Psoas muscle (tissue), 8 donors: ENCODE measurements at places on chromosomes 7 and 10. TPM values are rescaled to one million over a fixed set of nuclear protein-coding genes. Genes with fewer than 3 reads are reported as not detected.

Gene SEMA3C
- 18.3 TPM for total RNA-seq

Gene PLAU
- 18.2 TPM for total RNA-seq

- no peak for DNase-seq
Measured at GRCh38 chr10:50417486-50417885, 166.2 kb upstream of the ASAH2 start.

DNA sequence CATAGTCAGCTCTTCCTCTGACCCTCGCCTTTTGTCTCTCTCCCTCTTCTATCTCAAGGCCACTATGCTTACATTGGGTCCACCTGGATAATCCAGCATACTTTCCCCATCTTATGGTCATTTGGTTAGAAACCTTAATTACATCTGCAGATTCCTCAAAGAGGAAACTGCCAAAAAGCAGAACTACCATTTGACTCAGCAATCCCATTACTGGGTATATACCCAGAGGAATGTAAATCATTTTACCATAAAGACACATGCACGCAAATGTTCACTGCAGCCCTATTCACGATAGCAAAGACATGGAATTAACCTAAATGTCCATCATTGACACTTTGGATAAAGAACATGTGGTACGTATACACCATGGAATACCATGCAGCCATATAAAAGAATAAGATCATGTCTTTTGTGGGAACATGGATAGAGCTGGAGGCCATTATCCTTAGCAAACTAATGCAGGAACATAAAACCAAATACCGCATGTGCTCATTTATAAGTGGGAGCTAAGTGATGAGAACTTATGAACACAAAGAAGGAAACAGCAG lies 114.8 kb upstream of the NPY start:
- DNase-seq, result no peak

Gene STAG3
- total RNA-seq, result 0.25 TPM

- DNase-seq, result no peak
Measured at GRCh38 chr10:63683686-63684085, 162.5 kb downstream of the REEP3 start.

GRCh38 chr7:94060752-94061151 lies 56.6 kb upstream of the BET1 start:
- no peak for DNase-seq

Gene UNC5B
- 3.0 TPM for total RNA-seq

DNA sequence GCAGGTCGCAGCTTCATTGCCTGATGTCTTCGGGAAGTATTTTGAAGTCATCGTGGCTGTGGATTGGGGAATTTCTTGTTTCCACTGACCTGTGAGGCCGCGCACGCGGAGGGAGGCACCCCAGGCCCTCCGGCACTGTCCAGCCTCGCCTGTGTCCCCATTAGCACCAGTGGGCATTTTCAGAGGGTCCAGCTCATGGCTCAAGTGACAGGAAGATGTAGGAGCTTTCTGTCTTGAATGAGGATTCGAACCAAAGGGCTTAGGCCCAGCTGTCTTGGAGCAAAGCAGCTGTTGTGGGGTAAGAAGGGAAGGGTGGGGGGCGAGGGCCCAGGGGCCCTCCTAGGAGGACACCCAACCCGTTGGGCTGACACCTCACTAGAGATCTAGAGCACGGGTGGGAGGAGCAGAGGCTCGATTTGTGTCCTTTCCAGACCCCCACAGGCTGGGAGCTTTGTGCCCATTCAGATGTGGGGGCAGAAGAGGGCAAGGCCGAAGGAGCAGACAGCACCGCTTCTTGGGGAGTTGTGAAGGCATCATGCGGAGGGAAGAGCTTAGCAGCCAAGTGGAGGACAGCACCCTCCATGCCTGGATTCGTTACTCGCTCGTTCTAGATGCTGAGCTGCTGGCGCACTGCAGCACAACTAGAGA lies 914 bp downstream of the ZNF37A start:
- no peak for DNase-seq

Gene TMEM270
- not detected for total RNA-seq

Gene DNTT
- total RNA-seq, result not detected

Gene CYP3A5
- total RNA-seq, result 0.28 TPM

DNA sequence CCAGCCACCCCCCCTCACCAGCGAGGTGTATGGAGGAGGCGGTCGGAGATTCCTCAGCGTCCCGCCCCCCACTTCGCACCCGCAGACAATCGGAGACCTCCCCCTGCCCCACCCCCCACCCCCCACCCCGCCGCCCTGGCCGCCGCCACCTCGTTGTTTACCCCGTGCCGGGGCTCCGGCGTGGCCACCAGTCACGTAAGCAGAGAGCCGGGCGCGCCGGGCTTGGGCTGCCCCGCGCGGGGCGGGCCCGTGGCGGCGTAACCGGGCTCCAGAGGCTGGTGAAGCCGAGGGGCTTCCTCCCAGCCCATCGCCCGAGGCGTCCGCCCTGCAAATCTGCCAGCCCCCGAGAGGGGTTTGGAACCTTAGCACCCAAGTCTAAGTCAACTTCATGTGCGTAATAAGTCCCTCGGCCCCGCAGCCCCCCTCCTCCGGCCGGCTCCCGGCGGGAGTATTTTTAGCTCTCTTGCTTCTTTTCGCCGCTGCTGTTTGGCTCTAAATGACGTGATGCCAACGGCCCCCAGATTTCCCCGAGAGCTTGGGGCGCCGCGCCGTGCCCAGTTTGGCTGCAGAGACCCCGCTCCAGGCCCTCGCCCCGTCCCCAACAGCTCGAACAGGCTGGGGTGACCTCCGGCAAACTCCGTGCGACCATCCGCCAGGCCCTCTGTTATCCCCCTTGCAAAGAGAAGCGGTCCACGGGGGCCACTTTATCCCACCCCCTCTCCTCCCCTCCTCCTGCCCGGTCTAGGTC lies 2.7 kb downstream of the MXI1 start:
- DNase-seq, result peak; percentile 75

- DNase-seq, result no peak
Measured at GRCh38 chr10:93006435-93007039, 54.1 kb upstream of the CYP26C1 start.

Gene CACNB2
- 0.71 TPM for total RNA-seq

GRCh38 chr10:36451391-36451970 lies 673.9 kb upstream of the ANKRD30A start:
- no peak for DNase-seq
